ENCODE measurements at places on chromosomes 3 and 15. TPM values are rescaled to one million over a fixed set of nuclear protein-coding genes. Genes with fewer than 3 reads are reported as not detected.

- DNase-seq: no peak
Measured at GRCh38 chr3:48369693-48370332, 2.2 kb upstream of the FBXW12 start.

CCNB2 gene
- total RNA-seq: 93.6 TPM

ABHD5 gene
- total RNA-seq: 16.4 TPM

GOLGA6D gene
- total RNA-seq: 0.73 TPM

ARGFX gene
- not detected for total RNA-seq

All from H1 (cell line).